ENCODE measurements at places on chromosomes 2 and 18. TPM values are rescaled to one million over a fixed set of nuclear protein-coding genes. Genes with fewer than 3 reads are reported as not detected.

DNA sequence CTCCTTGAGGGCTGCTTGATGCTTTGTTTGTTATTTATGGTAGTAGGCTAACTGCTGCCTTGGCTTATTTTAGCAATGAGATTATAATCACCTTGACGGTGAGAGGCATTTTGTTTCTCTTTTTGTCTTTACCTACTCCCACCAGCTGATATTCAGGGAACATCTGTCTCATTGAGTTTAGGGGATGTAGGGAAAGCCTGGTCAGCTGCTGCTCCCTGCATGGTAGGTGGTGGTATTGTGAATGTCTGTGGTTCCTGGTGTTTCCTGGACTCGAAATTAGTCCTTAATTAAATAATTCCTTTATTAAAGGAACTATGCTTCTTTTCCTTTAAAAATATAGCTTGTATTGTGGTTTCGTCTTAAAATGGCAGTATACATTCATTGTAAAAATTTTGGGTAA lies 77.8 kb downstream of the ADAM23 start:
- no peaks in the 10 kb centered on the region for H3K27me3 ChIP-seq
- no peak overlapping the region for H3K27ac ChIP-seq
- no peak for DNase-seq
- no peaks in the 10 kb centered on the region for H3K36me3 ChIP-seq
- H3K4me1 ChIP-seq: peaks cover 6% of the 10 kb centered on the region
- no peak overlapping the region for H3K4me3 ChIP-seq

Gene SULT1C4
- not detected for total RNA-seq

- no peaks in the 10 kb centered on the region for H3K36me3 ChIP-seq
- no peaks in the 10 kb centered on the region for H3K4me1 ChIP-seq
- no peak overlapping the region for H3K4me3 ChIP-seq
- H3K27ac ChIP-seq: no peak overlapping the region
Observed at GRCh38 chr2:235098269-235098668, 146.5 kb downstream of the SH3BP4 start.

Gene DUSP2
- 407 TPM for total RNA-seq

Gene CROCC2
- not detected for total RNA-seq

DNA sequence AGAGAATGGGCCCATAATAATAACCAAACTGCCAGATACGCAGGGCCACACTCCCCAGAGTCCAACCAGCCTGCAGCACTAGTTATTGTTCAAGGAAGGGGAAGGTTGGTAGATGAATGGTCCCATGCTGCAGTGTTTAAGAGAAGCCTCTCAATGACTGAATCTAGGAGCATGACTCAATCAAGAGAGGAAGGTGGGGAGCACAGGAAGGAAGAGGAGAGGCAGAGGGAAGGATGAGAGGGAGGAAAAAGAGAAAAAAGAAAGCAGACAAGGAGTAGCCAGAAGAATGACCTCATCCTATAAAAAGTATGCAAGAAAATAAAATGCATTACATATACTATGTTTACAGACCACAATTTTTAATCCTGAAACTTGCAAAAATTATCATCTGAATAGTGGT lies 174.5 kb downstream of the TCF4 start:
- H3K27ac ChIP-seq: no peak overlapping the region
- H3K4me3 ChIP-seq: no peak overlapping the region
- no peak for DNase-seq
- H3K4me1 ChIP-seq: no peaks in the 10 kb centered on the region

Gene NDC80
- total RNA-seq: 84.7 TPM

GRCh38 chr18:66599190-66599589 lies 4.7 kb downstream of the CDH19 start:
- H3K27ac ChIP-seq: no peak overlapping the region
- H3K4me1 ChIP-seq: no peaks in the 10 kb centered on the region
- H3K36me3 ChIP-seq: no peaks in the 10 kb centered on the region
- no peak for DNase-seq
- no peaks in the 10 kb centered on the region for H3K27me3 ChIP-seq

GRCh38 chr2:72846171-72847095 lies 20.6 kb upstream of the EXOC6B start:
- no peak overlapping the region for H3K4me3 ChIP-seq
- H3K36me3 ChIP-seq: no peaks in the 10 kb centered on the region
- H3K4me1 ChIP-seq: no peaks in the 10 kb centered on the region
- no peak overlapping the region for H3K27ac ChIP-seq
- H3K27me3 ChIP-seq: peaks cover 11% of the 10 kb centered on the region
- no peak for DNase-seq

Gene FOXI3
- not detected for total RNA-seq

Measured in activated CD4-positive, alpha-beta T cell treated with anti-CD3 and anti-CD28 coated beads for 36 hours (primary cell).